Heart right ventricle (tissue), 16 donors: ENCODE measurements at places on chromosomes 3 and 15. TPM values are rescaled to one million over a fixed set of nuclear protein-coding genes. Genes with fewer than 3 reads are reported as not detected.

ZNF280D gene
- 22.8 TPM for total RNA-seq

SLC22A14 gene
- 0.17 TPM for total RNA-seq

EOMES gene
- 0.09 TPM for total RNA-seq

MYL3 gene
- total RNA-seq = 9,904 TPM

GRCh38 chr3:119778811-119779210 is 3.1 kb upstream of the NR1I2 start:
- no peak for DNase-seq

GRCh38 chr3:184563941-184564684 is 2.5 kb downstream of the EPHB3 start:
- no peak for DNase-seq

DNA sequence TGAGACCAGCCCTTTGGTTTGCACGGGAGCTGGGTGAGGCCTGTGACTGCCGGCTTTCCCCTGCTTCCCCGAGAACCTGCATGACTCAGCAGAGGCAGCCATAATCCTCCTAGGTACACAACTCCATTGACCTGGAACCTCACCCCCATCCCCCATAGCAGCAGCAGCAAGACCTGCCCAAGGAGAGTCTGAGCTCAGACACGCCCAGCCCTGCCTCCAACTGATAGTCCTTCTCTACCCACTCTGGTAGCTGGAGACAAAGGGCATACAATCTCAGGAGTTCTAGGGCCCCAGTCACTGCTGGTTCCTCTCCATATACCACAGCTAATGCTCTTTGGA is 141.0 kb upstream of the ARHGEF26 start:
- no peak for DNase-seq

- peak; percentile 34 for DNase-seq
These were observed 37.6 kb upstream of the FBN1 start for GRCh38 chr15:48682942-48683651.

DNA sequence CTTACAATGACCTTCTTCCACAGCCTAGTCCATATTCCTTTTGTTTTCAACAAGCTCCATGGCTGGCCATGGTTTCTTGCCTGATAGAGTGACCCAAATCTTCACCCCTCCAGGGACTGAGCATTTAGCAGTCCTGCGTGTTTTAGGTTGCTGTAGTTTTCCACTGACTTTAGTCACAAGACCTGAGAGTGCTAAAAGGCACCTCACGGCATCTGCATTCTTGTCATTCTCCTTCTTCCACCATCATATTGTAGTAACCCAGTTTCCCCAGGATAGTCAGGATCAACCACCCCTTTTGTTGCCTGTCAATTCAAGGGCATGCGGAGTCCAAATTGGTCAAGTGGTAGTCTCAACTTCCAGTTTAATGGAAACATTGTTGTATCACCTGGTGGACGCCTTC is 20.8 kb downstream of the HTR3C start:
- DNase-seq = no peak

- DNase-seq = no peak
These were observed 2.9 kb downstream of the CORO2B start for GRCh38 chr15:68581725-68582124.

GRCh38 chr3:162213956-162214355 is 717.3 kb downstream of the OTOL1 start:
- no peak for DNase-seq
